ENCODE measurements at places on chromosomes 12 and 14.
A peak's percentile ranks its signal among the peaks of the same experiment; 100 is the strongest.

DNA sequence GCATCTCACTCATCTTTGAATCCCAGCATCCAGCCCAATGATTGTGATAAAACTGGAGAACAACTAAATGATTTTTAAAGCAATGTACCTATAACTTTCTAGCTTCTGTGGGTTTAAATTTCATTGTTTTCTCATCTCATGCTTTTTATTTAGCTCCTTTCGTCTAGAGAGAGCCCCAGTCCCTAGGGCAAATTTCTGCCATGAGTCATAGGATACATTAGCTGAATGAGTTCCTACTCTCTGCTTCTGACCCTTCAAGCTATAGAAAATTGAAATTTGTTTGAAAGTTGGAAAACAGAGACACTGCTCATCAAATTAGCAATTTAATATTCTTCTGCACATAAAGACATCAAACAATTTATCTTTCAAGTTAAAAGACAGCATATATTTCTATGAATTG lies 113.9 kb downstream of the KIF21A start:
- DNase-seq: no peak

DNA sequence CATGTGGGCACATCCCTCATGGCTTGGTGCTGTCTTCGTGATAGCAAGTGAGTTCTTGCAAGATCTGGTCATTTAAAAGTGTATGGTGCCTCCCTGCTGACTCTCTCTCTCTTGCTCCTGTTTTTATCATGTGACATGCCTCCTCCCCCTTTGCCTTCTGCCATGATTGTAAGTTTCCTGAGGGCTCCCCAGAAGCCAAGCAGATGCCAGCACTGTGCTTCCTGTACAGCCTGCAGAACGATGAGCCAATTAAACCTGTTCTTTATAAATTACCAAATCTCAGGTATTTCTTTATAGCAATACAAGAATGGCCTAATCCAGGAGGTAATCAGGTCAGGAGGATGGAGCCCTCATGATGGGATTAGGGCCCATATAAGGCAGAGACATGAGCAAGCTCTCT lies 116.3 kb downstream of the DPF3 start:
- DNase-seq: no peak

DNA sequence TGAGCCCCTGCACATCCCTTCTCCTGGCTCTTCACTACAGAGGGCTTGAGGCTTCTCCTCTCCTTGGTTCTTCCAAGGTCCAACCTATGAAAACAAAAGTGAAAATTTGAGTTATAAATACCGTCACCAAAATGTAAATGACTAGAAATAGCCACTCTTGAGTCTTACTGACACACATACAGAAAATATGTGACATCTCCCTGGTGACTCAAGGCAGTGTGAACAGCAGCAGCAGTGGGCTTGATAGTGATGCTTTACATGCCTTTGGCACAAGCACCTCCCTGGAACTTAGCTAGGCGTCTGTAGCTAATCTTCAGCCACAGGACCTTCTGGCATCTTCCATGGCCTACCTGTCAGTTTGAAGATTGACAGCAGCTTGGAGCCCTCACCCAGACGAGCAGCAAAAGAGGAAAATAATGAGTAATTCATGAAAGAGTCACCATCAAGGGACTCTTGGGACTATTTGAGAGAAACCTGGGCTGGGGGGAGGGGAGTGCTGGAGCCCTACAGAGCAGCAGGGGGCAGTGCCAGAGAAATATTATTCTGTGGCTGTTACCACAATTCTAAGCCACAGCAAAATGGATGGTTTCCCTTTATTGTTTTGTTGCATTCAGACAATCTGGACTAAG lies 158.0 kb downstream of the KCNK10 start:
- peak; percentile 34 for DNase-seq

DNA sequence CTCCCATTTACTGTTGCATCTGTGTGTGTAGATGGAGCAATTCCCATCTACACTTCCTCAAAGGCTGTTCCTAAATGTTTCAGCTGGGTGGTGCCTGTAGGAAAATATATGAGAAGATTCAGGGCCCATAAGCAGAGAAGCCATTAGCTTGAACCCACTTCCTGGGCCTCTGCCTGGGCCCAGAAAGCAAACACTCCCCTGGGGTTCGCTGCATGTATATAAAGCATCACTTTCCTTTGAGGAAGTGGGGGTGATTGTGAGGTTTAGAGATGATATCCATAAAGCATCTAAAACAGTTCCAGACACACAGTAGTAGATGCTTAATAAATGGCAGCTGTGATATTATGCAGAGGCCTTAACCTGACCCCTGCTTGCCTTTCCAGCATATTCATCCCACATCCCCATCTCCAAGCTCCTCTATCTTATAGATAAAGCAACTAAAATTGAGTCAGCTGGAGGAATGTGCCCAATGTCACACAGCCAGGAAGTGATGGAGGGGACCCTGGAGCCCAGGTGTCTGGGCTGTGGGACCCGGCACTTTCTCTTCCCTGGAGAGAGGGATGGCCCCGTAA lies 280.0 kb upstream of the CRY1 start:
- no peak for DNase-seq

- no peak for DNase-seq
Observed at GRCh38 chr12:2227360-2227759, 174.6 kb downstream of the CACNA1C start.

DNA sequence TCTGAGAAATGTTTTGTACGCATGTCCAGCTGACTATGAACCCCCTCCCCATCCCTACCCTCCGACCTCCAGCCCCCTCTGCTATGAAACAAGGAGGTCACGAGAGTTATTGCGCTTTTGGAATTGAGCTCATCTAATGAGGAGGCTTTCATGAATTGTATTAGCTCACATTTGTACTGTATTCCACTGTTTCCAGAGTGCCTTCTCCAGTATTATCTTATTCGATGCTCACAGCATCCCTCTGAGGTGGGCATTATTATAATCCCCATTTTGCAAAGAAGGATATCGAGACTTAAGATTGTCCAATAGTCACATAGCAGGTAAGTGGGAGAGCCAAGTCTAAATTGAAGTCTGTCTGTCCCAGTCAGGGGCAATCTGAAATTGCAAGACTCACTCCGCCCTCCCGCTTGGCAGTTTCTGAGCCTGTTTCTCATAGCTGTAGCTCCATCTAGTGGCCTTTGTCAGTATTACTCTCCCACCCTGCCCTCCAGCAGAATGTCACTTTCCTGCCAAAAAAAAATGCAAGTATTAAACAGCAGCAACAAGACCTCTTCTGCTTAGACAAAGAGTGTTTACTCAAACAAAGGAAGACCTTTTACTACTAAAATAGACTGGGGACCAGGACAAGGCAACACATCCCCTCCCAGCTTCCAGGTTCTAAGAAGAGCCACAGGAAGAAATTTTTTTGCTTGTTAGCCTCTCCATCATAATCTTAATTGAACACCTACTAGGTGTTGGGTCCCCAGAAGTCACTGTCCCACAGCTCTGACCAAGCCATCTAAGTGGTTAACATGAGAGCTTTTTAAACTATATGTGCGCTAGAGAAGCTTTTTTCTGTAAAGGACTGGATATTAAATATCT lies 48.6 kb upstream of the TMEM233 start:
- peak; percentile 72 for DNase-seq

DNA sequence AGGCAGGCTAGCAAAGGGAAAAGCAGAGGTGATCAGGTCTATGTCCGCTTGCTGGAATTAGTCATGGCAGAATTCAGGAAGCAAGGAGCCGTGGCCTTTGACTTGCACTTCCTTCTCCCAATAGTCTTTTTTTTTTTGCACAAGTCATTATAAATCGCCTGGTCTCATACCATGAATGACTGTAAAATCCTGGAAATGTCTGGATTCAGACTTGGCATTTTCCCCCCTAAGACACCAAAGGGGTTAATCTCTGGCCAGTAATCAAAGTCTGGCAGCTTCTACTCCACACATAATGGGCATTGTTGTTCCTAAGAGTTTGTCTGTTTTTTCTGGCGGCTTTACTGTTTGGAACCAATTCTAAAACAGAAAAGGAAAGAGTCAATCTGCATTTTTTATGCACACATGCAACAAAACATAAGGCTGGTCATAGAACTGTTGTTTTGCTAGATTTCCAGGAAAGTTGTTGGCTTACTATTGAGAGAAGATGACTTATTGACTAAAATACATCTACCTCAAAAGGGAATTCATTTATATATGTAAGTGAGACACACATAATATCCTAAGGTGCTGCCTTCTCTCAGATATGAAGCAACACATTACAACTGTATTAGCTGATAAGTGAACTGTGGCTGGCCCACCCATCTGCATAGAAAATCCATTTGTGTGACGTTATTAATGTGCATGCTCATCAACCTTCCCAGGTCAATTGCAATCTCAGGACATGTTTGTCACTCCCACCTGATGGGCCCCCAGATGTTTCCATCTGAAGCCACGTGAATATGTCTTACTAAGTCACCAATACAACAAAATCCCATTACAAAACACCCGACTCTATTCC lies 157.3 kb downstream of the BTG1 start:
- no peak for DNase-seq

- no peak for DNase-seq
Observed at GRCh38 chr12:128339126-128339520, 72.2 kb downstream of the TMEM132C start.

DNA sequence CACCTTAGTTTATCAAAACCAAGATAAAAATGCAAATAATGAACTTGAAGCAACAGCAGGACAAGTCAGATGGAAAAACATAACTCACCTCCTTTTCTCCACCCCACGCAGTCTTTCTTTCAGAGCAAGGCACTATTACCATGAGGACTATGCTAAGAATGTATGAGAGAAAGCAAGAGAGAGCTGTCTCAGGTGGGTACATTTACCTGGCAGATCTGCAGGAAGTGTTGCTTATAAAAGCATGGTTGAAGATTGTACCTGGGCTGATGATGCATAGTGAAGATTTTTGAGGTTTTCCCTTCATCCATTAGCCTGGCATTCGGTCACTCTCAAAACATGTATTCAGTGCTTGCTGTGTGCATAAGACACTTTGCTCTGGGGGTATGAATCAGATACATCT lies 68.8 kb upstream of the IFNG-AS1 start:
- DNase-seq: no peak

GRCh38 chr12:118073768-118074167 lies 12.8 kb upstream of the WSB2 start:
- no peak for DNase-seq

DNA sequence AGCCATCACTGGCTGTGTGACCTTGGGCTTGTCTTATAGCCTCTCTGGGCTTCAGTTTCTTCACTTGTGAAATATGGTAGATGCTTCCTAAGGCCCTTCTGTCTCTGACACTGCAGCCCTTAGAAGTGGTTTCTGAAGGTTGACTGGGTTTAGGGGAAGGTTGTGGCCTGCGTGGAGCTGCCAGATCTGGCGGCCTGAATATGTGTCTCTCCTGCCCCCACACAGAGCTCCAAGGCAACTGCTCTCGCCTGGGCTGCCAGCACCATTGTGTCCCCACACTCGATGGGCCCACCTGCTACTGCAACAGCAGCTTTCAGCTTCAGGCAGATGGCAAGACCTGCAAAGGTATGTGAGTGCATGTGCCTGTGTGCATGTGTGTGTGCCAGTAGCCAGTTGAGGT lies 4.0 kb downstream of the LRP1-AS start:
- no peak for DNase-seq

DNA sequence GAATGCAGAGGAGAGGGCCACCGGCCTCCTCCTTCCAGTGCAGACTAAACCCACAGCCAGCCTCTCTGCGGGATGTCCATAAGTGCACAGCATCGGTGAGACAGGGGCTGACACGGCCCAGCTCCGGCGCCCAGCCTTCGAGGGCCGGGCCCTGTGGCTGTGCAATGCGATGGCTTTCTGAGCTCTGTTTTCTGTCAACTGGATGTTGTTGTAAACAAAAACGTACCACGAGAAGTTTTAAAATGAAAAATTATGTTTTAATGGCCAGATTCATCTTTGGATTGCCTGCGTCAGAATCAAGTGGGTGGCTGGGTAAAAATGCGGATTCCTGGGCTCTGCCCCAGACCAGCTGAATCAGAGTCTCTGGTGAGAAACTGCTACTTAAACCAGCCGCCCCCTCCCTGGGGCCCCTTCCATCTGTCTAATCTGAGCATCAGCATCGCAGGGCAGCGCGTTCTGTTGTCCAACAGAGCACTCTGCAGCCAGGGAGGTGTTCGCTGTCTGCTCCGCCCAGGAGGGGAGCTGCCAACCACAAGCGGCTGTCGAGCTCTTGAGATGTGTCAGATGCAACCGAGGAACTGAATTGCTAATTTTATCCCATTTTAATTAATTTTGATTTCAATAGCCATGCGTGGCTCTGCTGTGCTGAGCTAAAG lies 133.4 kb downstream of the RFLNA start:
- DNase-seq: no peak

- DNase-seq: peak; percentile 43
Observed at GRCh38 chr14:54782751-54783659, 119.6 kb downstream of the GCH1 start.

DNA sequence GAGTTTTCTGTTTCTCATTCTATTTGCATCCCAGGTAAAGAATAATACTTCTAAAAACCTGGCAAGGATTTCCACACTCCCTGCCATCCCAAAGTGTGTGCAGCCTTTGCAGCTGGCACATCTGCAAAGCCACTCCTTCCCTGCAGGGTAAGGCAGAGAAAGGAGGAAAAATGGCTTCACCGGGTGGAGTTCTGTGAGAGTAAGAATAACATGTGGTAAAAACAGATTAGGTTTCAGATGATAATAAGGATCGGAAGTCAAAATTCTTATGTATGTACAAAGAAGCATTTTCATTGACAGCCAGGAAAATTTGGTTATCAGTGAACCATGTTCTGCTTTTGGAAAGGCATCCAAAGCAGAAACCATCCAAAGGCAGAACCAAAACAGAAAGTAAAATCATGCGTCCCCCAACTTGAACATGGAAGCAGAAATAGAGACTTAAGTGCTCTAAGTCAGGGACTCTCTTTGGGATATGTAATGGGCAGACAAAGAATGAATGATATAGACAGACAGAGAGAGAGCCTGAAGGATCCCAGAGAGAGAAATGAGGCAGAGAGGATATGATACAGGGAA lies 192.6 kb upstream of the CCDC196 start:
- DNase-seq: no peak

DNA sequence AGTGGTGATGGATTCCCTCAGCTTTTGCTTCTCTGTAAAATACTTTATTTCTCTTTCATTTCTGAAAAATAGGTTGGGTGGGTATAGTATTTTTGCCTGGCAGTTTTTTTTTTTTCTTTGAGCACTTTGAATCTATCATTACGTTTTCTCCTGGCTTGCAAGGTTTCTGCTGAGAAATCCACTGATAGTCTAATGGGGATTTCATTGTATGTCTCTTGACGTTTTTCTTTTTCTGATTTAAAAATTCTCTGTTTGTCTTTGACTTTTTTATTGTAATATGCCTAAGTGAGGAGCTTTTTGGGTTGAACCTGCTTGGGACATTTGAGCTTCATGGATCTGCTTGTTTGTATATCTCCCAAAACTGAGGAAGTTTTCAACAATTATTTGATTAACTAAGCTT lies 606.0 kb downstream of the KCNH5 start:
- DNase-seq: no peak

- no peak for DNase-seq
Observed at GRCh38 chr12:125351788-125352187, 286.6 kb downstream of the AACS start.

GRCh38 chr14:50619569-50620141 lies 48.5 kb downstream of the SAV1 start:
- no peak for DNase-seq

- DNase-seq: no peak
Observed at GRCh38 chr12:93706824-93707223, 29.6 kb downstream of the CRADD start.
